ENCODE measurements at places on chromosomes 7 and 10.
A peak's percentile ranks its signal among the peaks of the same experiment; 100 is the strongest.

- no peak for DNase-seq
Measured at GRCh38 chr10:132691711-132692153, 94.2 kb downstream of the NKX6-2 start.

DNA sequence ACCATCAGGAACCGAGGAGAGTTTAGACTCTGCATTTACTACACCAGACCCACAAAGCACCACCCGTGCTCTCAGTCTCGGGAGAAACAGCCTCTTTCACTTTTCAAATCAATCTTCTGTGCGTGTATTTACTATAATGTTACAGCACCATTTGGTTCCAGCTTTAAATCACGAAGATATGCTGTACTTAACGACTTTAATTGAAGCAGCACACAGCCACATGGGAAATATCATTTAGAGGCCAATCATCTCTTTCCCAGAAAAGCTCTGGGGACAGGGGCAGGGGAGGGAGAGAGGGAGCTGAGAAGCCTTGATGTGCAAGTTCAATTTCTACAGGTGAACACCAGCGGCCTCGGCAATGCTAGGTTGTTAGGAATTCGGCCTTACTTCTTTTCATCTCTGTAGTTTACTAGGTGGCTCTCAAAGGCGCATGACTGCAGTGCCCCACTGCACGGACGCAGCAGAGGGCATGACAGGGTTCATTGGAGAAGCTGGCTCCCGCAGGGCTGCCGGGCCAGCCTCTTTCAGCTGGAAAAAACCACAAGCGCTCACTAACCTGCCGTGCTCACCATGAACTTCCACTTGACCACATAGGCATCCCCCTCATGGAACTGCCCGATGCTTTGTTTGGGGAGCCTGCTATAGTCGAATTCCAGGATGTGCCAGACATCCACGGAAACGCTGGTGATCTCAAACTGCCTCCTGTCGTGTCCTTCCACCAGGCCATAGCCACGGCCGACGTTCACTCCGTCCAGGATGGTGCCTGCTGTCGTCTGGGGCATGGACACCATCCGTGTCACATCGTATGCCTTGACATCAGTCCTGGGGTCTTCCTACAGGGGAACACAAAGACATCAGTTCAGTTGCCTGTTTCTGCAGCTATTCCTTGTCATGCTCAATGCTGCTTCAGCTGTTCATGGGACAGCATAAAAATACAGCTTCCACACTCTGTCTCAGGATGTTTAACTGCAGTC lies 154.5 kb downstream of the SVIL start:
- DNase-seq: no peak

DNA sequence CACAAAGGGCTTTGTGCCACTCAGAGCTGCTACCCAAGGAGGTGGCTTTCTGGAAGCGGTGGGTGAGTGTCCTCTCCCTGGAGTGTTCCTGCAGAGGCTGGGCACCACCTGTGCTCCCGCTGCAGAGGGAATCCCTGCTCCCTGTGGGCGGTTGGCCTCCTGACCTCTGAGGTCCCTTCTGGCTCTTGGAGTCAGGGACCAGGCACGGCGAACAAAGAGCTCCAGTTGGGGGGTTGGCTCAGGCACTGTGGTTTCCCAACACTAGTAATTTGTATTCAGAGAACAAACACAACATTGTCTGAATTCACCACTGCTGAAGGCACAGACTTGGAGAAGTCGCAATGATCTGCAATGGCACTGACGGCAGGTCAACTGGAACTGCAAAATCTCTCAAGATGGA lies 328.9 kb downstream of the PRPF18 start:
- no peak for DNase-seq

GRCh38 chr7:70098905-70099672 lies 500.8 kb downstream of the AUTS2 start:
- DNase-seq: no peak

- no peak for DNase-seq
Measured at GRCh38 chr7:110881721-110882120, 209.2 kb upstream of the LRRN3 start.

DNA sequence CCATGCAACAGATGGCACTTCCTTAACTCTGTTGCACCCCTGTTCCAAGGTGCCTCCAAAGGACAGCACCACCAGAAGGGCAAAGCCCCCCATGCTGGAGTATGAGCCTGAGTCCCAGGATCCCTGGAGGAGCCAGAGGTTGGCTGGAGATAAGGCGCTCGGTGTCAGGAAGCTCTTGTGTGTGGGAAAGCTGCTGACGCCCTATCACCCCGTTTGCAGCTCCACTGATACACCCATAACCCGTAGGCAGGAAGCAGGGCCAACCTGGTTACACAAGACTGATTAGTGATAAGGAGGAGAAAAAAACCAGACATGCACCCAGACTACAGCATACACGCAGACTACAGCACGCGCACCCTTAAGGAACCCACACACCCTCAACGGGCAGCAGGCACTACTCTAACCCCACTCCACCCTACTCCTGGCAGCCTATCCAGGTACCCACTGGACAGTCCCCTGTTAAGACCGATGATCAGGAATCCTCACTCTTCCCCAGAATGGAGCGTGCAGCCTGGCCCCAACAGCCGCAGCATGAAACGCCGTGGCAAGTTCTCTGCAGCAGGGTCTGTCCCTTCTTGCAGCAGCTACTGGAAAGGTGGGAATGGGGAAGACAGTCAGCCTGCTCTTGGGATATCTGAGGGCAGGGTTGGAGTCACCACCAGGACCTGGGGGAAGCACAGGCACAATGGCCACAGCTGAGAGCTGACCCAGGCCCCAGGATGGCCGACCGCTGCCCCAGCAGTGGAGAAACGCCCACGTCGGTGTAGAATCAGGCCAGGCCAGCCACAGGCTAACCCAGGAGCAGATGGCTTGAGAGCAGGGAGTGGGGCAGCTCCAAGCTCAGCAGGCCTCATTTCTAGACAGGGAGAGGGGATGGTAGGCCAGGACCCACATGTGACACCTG lies 38.3 kb upstream of the TUBB8 start:
- no peak for DNase-seq

- no peak for DNase-seq
Measured at GRCh38 chr10:65611592-65611991, 1314.2 kb upstream of the LRRTM3 start.

DNA sequence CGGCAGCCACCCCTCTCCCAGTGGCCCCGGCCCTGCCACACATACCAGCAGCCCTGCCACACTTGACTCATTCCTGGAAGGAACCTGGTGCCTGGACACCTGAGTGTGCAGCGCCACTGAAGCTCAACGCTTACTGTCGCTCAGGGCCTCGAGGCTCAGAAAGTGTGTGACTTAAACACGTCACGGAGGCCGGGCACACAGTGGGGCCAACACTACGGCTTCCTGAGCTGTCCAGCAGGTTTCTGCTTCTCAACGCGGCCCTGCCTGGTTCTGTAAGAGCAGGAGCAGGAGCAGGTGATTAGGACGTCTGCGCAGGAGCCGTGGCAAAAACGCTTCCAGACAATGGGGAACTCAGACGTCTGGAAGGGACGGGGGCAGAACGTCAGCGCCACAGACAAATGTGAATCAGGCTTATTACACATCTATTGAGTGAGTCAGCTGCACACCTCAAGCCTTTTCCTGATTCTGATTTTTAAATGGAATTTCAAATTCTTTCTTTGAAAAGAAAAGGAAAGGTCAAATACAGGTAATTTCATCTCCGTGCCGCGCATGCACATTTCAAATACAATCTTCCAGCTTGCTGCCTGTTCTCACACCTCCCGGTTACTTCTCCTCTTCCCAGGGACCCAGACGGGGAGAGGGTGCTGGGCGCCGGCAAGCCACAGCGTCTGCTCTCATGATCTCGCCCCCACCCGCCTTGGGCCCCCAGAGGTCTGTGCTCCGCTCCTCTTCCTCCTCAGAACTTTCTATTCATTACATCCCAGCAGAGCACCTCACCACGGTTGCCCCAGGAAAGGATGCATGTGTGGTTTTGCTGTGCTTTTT lies 66.6 kb downstream of the ADARB2 start:
- DNase-seq: no peak

- DNase-seq: peak; percentile 50
Measured at GRCh38 chr10:70458329-70459060, 17.0 kb upstream of the NODAL start.

GRCh38 chr7:54538122-54538521 lies 4.1 kb upstream of the VSTM2A start:
- DNase-seq: no peak

DNA sequence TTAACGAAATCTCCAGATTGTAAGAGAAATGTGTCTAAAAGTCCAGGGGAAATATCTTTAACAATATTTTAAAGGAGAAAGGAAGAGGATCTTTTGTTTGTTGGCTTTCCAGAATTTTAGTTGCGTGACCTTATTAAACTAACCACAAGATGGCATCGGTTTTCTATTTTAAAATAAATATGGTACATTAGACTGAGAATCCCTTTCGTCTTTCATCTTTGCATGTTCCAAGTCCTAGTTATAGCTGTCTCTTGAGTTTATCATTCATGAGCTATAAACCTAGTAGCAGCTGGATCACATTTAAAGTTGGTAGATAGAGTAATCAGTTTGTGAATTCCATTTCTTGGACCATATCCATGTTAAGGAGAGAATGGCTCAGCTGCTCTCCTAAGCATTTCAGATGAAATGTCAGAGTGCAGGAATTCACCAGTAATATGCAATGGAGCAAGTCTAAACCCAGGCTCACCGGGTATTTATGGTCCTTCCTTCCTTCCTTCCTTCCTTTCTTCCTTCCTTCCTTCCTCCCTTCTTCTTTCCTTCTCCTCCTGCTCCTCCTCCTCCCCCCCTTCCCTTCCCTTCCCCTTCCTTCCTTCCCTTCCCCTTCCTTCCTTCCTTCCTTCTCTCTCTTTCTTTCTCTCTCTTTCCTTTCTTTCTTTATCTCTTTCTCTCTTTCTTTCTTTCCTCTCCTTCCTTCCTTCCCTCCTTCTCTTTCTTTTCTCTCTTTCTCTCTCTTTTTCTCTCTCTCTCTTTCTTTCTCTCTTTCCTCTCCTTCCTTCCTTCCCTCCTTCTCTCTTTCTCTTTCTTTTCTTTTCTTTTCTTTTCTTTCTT lies 57.8 kb upstream of the RAB18 start:
- DNase-seq: no peak

GRCh38 chr10:131041441-131041840 lies 270.1 kb downstream of the TCERG1L start:
- no peak for DNase-seq

DNA sequence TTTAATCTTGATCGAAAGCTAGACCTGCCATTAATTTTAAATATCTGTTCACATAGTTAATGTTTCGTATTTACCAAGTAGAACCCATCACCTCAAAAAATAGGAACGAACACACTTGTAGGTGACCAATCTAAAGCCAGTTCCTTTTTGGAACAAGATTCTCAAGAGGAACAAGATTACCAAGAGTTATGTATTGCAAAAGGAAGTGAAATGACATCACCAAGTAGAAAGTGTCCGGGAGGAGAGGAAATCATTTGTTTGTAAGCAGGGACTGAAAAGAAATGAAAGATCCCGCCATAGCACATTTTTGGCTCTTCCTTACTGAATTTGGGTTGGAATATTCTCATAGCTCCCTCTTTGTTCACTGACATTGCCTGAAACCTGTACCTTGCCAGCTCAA lies 1200.5 kb downstream of the SORCS1 start:
- no peak for DNase-seq

DNA sequence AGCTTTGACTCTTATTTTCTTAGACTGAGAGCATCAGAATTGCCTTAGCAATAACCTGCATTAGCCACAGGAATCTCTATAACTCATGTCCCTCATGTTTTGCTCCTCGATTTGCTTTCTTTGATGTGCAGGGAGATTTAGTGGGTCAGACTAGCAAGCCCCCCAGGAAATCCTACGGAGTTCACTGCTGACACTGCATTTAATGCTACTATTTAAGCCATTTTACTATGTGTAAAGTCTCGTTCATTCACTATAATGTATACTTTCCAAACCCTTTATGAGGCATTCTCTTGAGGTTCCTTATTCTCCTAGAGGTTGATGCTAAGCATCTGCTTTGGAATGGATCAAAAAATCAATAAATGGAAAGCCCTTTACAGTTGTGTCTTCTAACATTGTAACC lies 28.4 kb downstream of the DYNC1I1 start:
- no peak for DNase-seq

GRCh38 chr10:123269017-123269552 lies 114.9 kb downstream of the BUB3 start:
- no peak for DNase-seq

DNA sequence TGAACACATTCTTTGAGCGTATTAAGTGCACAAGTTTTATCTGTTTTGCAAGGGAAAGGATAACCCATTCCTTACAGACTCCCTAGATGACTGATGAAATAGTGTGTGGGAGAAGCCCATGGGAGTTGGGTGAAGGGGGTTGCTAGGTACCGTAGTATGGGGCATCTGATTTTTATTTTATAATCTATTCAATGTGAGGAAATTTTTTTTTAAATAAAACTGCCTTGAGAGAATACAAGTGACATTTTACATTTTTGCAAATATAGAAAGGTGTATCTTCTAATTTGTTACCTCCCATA lies 1.4 kb downstream of the BTAF1 start:
- DNase-seq: no peak

DNA sequence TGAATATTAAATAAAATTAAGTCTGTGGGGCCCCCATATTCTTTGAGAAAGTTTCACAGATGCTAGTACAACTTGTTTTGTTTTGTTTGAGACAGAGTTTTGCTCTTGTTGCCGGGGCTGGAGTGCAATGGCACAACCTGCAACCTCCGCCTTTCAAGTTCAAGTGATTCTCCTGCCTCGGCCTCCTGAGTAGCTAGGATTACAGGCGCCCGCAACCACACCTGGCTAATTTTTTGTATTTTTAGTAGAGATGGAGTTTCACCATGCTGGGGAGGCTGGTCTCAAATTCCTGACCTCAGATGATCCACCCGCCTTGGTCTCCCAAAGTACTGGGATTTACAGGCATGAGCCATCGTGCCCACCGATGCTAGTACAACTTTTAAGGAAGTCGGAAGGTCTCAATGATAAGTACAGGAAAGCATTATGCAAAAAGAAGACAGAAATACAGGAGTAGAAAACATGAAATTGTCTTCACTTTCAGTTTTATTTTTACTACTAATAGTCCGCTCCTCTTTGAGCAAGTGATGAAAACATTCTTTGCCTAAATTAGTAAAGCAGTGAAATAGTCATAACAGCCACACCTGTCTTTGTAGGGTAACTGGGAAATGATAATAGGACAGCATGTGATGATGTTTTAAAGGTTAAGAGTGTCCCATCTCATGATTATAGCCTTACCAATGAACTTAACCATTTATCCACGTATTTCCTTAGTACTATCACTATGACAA lies 147.5 kb downstream of the SEMA3D start:
- no peak for DNase-seq

DNA sequence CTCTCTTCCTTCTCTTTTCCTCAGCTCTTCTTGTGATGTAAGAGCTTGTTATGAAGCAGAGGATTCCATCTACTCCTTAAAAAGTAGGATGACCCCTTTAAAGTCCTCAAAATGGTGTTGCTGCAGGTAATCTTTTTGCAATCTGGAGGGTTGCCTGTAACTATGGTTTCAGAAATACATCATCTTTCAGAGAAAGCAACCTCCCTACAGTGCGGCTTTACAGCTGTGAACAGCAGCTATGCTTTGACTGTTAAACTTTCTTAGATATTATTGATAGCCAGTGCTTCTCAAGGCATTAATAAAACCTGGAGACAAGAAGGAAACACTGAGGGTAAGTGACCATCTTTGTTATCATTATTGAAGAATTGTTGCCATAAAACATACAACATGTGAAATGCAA lies 86.6 kb upstream of the MDFIC start:
- DNase-seq: no peak

- DNase-seq: peak; percentile 15
Measured at GRCh38 chr10:87850742-87851205, 12.6 kb downstream of the KLLN start.

GRCh38 chr7:135713836-135714470 lies 14.0 kb downstream of the SLC13A4 start:
- DNase-seq: no peak

- no peak for DNase-seq
Measured at GRCh38 chr7:105649727-105650381, 68.6 kb upstream of the EFCAB10 start.

- DNase-seq: no peak
Measured at GRCh38 chr10:20990604-20991003, 93.5 kb upstream of the NEBL start.
